IMR-90 (cell line): ENCODE measurements at places on chromosomes 11 and 22.
A peak's percentile ranks its signal among the peaks of the same experiment; 100 is the strongest.

DNA sequence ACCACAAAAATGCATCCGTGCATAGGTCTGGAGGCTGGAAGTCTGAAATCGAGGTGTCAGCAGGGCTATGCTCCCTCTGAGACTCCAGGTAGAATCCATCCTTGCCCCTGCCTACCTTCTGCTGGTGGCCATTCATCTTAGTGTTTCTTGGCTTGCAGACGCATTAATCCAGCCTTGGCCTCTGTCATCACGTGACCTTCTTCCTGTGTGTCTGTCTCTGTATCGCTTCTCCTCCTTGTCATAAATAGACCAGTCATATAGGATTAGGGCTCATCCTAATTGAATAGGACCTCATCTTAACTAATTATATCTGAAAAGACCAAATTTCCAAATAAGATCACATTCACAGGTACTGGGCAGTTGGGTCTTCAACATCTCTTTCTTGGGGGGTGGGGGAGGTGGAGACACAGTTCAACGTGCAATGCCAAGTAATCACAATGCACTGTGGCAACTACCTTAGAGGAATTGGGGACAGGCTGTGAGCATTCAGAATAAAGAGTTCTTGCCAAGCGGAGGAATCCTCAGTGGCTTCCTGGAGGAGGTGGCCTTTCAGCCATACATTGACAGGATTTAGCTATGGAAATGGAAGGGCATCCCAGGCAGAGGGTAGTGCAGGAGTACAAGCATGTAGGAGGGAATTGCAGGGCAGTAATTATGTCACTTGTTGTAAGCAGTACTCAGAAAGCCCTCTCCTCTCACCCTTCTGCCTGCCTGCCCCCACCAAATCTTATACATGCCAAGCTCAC, 96.2 kb upstream of the SYT13 start:
- no peak for DNase-seq

- no peak for DNase-seq
Observed at GRCh38 chr22:32532820-32533128, 58.2 kb downstream of the FBXO7 start.

GRCh38 chr22:23774922-23775436, 2.3 kb downstream of the MMP11 start:
- DNase-seq = peak; percentile 33

DNA sequence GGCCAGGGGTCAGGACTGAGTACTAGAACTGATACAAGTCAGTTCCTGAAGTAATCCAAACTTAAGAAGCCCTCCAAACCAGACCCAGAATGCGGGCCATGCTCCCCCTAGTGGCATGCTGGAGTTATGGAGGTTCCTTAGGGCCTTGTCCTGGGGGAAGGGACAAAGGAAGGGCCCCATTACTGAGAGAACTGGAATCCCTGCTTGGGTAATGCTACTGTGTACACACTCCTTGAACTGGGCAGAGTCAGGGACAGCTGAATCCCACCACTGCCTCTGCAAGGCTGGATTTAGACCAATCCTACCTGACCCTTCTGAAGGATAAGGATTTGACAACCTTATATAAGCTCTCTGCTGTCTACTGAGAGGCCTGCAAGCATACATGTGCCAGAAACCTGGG, 97.3 kb upstream of the AKIP1 start:
- DNase-seq = peak; percentile 89

- peak; percentile 63 for DNase-seq
Observed at GRCh38 chr11:104547996-104548661, 350.1 kb downstream of the CASP12 start.

GRCh38 chr11:91047882-91048281, 825.0 kb upstream of the CHORDC1 start:
- DNase-seq = no peak

DNA sequence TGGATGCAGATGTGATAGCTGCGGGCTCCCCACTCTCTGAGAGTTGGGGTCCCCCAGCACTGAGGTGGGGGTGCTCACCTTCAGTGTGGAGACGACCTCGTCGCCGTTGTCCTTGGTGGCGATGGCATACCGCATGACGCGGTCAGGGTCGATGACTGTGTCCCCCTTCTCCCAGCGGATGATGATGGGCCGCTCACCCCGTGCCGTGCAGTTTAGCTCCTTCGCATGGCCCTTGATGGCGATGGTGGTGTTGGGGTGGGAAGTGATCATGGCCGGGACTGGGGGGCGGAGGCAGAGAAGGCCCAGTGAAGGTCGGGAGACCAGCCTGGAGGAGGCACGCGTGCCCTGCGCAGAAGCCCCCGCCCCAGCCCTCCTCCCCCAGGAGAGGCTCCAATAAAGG, 154.2 kb downstream of the CEP164 start:
- no peak for DNase-seq

- peak; percentile 93 for DNase-seq
Observed at GRCh38 chr11:10304495-10305261, at the start of gene ADM. ADM (plus strand) TSS chr11:10305073; CDS start chr11:10305701, 628 bp downstream.

- DNase-seq = peak; percentile 34
Observed at GRCh38 chr11:78453140-78453935, 35.7 kb upstream of the GAB2 start.

DNA sequence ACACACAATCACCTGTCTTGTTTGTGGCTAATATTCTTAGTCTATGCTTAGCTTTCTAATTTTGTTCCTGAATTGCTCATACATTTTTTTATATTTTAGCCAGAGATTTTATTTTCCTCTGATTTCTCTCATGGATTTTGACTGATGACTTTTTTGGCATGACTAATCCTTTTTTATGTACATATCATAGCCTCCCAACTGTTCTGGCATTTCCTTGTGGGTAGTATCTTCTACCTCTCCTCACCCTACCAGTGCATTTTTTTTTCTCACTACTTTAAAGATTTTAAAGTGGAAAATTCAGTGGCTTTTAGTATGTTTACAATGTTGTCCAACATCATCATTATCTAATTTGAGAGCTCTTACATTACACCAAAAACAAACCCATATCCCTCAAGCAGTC, 84.4 kb upstream of the TENM4 start:
- no peak for DNase-seq

DNA sequence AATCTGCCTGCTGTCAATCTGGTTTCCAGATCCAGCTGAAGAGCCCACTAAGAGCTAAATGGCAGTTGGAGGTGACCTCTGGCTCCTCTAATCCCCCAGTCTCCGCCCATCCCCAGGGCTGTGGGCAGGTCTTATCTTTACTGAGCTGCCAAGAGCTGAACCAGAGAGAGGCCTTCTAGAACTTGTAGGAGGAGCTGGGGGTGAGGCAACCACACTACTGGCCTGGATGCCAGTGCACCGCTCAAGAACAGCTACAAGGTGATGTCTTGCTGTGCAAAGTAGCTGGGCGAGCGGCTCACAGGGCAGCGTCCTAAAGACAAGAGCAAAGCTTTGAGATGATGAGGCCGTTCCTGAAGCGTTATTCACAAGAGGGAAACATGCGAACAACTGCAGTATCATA, 374.6 kb downstream of the CTTN start:
- no peak for DNase-seq

- DNase-seq = no peak
Observed at GRCh38 chr11:14875163-14875562, 16.9 kb downstream of the CYP2R1 start.

DNA sequence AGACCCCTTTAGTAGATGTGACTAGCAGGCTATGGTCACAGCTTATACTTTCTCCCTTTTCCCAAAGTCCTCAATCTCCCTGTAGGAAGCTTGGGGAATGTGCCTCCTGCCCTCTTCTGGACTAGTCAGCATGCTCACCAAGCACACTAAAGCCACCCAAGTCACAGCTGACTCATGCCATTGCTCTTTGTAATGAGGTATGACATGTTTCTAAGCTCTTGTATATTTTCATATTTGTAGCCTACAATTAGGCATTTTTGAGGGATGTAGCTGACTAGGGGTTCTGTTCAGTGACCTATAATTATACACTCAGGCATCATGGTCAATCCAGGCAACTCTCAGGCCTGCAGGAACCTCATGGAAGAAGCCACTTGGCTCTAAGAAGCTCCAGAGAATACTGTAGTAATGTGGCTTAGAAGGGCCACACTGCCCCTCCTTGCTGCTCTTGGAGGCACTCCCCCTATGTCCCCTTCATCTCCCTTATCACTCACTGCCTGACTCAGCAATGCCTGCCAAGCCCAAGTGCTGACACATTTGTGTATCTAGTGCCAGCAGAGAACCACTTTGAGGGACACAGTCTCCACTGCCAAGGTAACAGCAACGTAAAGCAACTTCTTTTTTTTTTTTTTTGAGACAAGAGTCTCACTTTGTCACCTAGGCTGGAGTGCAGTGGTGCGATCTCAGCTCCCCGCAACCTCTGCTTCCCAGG, 86.2 kb downstream of the RPL27A start:
- DNase-seq = peak; percentile 89

- no peak for DNase-seq
Observed at GRCh38 chr22:50016308-50016987, 3.9 kb upstream of the IL17REL start.

DNA sequence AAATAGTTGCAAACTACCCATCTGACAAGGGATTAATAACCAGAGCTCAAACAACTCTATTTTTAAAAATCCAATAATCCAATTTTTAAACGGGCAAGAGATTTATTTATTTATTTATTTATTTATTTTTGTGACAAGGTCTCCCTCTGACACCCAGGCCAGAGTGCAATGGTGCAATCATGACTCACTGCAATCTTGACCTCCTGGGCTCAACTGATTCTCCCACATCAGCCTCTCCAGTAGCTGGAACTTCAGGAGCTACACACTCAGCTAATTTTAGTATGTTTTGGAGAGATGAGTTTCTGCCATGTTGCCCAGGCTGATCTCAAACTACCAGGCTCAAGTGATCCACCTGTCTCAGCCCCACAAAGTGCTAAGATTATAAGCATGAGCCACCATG, 267.2 kb upstream of the BLID start:
- no peak for DNase-seq

DNA sequence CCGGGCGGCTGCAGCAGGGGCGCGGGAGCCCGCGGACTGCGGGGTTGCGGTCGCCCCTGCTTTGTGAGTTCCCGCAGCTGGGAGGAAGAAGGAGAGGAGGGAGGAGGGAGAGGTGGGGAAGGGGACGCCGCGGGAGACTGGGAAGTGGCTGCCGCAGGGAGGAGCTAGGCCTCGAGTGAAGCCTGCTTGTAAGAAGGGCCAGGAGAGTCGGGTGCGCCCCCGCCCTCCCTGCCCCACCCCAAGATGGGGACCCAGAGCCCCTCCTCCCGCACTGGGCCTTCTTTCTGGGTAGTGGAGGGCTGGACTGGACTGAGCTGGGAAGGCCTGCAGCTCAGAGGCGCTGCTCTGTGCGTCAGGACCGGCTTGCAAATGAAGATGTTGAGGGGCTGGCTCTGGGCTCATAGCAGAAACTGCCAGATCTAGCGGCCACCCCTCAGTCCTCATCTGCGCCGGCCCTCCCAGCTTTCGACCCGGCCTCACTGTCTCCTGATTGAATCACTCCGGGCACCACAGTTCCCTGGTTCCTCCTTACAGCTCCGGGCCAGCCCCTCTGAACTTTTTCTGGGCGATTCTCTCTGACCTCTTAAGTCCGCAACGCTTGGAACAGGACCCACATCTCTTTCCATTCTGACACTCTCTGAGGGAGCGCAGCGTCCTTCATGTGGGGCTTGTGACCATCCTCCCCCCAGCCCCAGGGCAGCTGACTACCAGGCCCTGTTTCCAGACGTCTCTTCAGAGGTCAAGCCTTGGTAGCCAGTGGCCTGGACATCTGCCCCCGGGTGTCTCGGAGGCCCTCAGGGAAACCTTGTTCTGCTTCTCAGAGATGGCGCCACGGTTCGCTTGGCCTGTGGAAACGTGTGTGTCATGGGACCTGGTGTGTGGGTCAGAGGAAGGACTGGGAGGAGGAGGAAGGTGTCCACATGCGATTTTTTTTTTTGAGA, 21.9 kb downstream of the SERPINH1 start:
- peak; percentile 61 for DNase-seq

GRCh38 chr11:76589964-76590950, 80.3 kb downstream of the LRRC32 start:
- DNase-seq = no peak

- DNase-seq = no peak
Observed at GRCh38 chr22:24006207-24006913, 1.1 kb upstream of the GSTT4 start.

GRCh38 chr11:130088217-130088616, 18.5 kb downstream of the APLP2 start:
- DNase-seq = no peak

DNA sequence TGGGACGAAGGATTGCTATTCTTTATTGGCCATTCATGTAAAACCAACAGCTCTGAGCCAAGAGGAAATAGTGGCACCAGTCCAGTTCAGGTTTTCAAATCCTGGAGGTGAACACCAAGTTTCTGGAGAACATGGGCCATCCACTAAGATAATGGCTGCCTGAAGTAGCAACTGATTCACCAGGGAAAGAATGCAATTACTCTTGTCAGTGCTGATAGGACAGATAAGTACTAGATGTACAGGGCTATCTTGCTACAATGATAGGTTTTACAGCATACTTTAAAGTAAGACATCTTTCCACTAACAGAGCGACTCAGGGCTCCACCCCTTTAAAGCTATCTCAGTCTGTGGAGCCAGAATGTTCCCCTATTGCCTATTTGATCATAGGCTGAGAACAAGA, 36.8 kb upstream of the APOA1 start:
- DNase-seq = peak; percentile 43

GRCh38 chr11:71499125-71499524, 27.9 kb upstream of the KRTAP5-7 start:
- DNase-seq = peak; percentile 8

GRCh38 chr11:69419662-69420395, 61.6 kb upstream of the LINC01488 start:
- no peak for DNase-seq

- no peak for DNase-seq
Observed at GRCh38 chr11:82719361-82720105, 14.1 kb downstream of the FAM181B start.

DNA sequence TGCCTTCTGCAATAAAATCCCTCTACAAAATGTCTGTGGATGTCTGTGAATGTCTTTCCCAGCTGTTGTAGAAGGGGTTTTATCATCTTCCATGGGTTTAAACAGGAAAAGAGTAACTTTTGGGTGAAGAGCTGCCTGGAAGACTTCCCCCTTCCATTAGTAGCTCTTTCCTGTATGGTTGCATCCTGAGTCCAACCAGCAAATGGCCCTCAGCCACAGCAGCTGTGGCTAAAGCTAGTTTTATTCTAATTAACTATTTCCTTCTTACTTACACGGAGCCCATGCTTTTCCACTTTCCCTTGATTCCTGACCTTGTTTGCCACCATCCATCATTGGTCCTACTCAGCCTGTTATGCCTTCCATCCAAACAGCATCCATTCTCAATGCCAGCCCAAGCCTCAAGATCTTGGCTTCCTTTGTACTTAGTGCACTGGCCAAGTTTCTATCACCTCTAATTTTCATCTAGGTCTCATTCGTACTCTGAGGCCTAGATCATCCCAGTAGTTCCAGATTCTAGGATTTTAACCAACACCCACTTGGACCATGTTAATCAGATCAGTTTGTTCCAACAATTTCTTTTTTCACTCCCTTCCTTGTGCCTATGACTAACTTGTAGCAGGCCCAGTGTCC, 41.5 kb upstream of the CADM1 start:
- DNase-seq = no peak

DNA sequence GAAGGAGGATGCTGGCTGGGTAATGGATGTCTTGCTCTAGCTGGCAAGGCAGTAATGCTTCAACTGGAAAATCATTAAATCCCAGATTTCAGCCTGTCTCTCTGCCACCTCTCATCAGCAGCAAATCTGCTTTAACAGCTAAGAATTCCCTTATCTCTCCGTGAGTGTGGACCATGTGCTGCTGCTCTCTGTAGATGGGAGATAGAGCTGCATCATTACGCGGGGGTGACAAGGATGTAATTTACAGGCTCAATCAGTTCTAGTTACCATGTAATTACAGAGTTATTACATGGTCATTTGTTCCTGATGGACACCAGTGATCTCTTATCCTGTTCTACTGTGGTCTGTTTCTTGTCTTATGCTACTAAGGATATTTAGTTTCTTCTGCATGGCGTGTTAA, 665.4 kb downstream of the NTM start:
- DNase-seq = no peak
